ENCODE measurements at places on chromosomes 11 and 22. TPM values are rescaled to one million over a fixed set of nuclear protein-coding genes. Genes with fewer than 3 reads are reported as not detected.

ADM2 gene
- 0.69 TPM for total RNA-seq

SLC22A8 gene
- total RNA-seq, result not detected

POU2AF3 gene
- not detected for total RNA-seq

C1QTNF6 gene
- 31.5 TPM for total RNA-seq

ACRV1 gene
- total RNA-seq, result not detected

MS4A15 gene
- total RNA-seq, result not detected

MAJIN gene
- not detected for total RNA-seq

ZNF70 gene
- total RNA-seq, result 6.0 TPM

STK33 gene
- total RNA-seq, result 3.4 TPM

NCAM1 gene
- total RNA-seq, result not detected

MUC2 gene
- not detected for total RNA-seq

BEST1 gene
- total RNA-seq, result 0.21 TPM
